ENCODE measurements at places on chromosomes 1 and 21. TPM values are rescaled to one million over a fixed set of nuclear protein-coding genes. Genes with fewer than 3 reads are reported as not detected.
A peak's percentile ranks its signal among the peaks of the same experiment; 100 is the strongest.

Gene TTC3
- total RNA-seq, result 36.2 TPM

Gene LRRN2
- 2.5 TPM for total RNA-seq

Gene CDC42BPA
- total RNA-seq, result 28.5 TPM

Gene GIPC2
- 1.9 TPM for total RNA-seq

Gene REN
- total RNA-seq, result not detected

Gene TRAPPC3
- total RNA-seq, result 42.0 TPM

Gene CYP4A22
- total RNA-seq, result not detected

Gene CFHR3
- 0.52 TPM for total RNA-seq

Gene ESPN
- 16.3 TPM for total RNA-seq

Gene DDAH1
- 52.1 TPM for total RNA-seq

Gene NKAIN1
- 59.1 TPM for total RNA-seq

Gene PLA2G4A
- total RNA-seq, result 1.8 TPM

Gene SEC16B
- total RNA-seq, result 0.56 TPM

Gene PROX1
- 1.5 TPM for total RNA-seq

GRCh38 chr1:67493148-67493547 lies 62.9 kb upstream of the SERBP1 start:
- H3K4me1 ChIP-seq, result no peaks in the 10 kb centered on the region
- DNase-seq, result no peak
- no peaks in the 10 kb centered on the region for H3K27me3 ChIP-seq
- H3K36me3 ChIP-seq, result no peaks in the 10 kb centered on the region
- H3K4me3 ChIP-seq, result no peak overlapping the region

GRCh38 chr21:16534408-16535101 lies 804.8 kb downstream of the USP25 start:
- no peaks in the 10 kb centered on the region for H3K36me3 ChIP-seq
- no peak overlapping the region for H3K4me3 ChIP-seq
- no peak overlapping the region for H3K27ac ChIP-seq
- no peak for DNase-seq

GRCh38 chr21:45719177-45719802 lies 75.8 kb downstream of the PCBP3 start:
- H3K27me3 ChIP-seq, result no peaks in the 10 kb centered on the region
- H3K4me1 ChIP-seq, result no peaks in the 10 kb centered on the region
- no peak for DNase-seq

DNA sequence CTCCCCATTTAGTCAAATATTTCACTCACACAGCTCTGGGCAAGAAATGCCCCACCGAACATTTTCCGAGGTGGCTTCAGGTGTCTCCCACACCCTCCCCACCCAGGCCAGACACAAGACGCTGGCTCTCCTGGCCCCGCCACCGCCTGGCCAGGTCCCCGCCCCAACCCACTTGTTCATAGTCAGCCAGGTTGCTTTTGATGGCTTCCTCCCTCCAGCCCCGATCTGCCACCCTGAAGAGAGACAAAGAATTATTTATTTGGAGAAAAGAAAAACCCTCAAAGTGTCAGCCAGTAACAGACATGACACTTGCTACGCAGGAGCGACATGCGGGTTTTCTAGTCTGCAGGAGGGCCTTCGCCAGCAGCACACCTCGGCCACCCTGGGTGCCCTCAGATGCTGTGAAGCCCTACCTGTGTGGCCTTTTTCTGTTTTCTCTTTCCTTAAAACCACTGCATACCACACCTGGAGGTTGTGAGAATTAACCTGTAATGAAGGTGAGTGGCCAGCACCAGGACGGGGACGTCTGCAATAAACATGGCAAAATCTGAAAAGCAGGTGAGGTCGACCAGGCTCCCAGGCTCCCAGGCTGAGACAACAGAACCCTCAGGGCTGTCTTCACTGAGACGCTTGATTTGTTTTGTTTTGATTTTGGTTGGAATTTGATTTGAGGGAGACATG lies 27.2 kb downstream of the SSBP3 start:
- peak overlapping the region; percentile 73 for H3K27ac ChIP-seq
- H3K4me3 ChIP-seq, result peak overlapping the region; percentile 28
- H3K27me3 ChIP-seq, result no peaks in the 10 kb centered on the region
- H3K4me1 ChIP-seq, result peaks cover 36% of the 10 kb centered on the region
- H3K36me3 ChIP-seq, result no peaks in the 10 kb centered on the region
- DNase-seq, result no peak

GRCh38 chr1:162142968-162143367 lies 73.5 kb downstream of the NOS1AP start:
- peaks cover 21% of the 10 kb centered on the region for H3K4me1 ChIP-seq
- no peak overlapping the region for H3K27ac ChIP-seq
- no peaks in the 10 kb centered on the region for H3K27me3 ChIP-seq
- no peak for DNase-seq
- no peak overlapping the region for H3K4me3 ChIP-seq
- H3K36me3 ChIP-seq, result no peaks in the 10 kb centered on the region

DNA sequence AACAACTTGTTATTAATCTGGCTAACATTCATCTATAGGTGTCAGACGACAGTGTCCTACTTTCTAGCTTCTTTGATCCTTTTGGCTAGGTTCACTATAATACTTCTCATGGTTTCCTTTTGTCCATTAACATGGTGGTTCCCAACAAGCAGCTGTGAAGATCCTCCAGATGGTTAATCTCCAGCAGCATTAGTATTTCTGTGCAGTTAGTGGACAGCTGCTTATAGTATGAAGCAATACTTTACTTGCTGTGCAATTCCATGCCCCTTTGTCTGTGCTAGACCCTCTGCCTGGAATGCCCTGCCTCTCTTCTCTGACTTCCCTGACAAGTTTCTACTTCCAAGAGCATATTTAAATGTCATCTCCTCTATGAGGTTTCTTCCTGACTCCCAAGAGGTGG lies 41.7 kb upstream of the ARHGAP29 start:
- no peak overlapping the region for H3K4me3 ChIP-seq
- no peaks in the 10 kb centered on the region for H3K4me1 ChIP-seq
- no peaks in the 10 kb centered on the region for H3K36me3 ChIP-seq
- H3K27ac ChIP-seq, result no peak overlapping the region
- no peak for DNase-seq
- H3K27me3 ChIP-seq, result no peaks in the 10 kb centered on the region

- H3K36me3 ChIP-seq, result peaks cover 4% of the 10 kb centered on the region
- no peaks in the 10 kb centered on the region for H3K4me1 ChIP-seq
- DNase-seq, result peak; percentile 19
- no peak overlapping the region for H3K4me3 ChIP-seq
Observed at GRCh38 chr1:155729031-155729898, 40.4 kb downstream of the DAP3 start.

DNA sequence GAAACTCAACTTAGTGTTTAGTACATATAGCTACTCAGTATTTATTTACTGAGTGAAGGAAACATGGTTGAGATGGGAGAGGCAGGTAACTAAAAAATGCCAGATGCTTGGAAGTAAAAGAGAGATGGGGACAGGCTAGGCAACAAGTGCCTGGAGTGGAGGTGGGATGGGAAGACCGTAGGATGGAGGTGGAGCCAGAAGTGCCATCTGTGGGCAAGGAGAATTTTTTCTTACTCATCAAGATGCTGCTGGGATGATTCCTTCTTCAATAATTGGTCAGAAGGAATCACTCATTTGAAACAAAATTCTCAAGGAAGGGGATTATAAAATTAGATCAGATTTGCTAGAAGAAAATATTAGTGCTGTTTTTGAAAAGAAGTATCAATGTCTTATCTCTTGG lies 72.9 kb downstream of the IFI44 start:
- no peaks in the 10 kb centered on the region for H3K4me1 ChIP-seq
- no peak for DNase-seq
- no peaks in the 10 kb centered on the region for H3K27me3 ChIP-seq
- H3K4me3 ChIP-seq, result no peak overlapping the region
- no peaks in the 10 kb centered on the region for H3K36me3 ChIP-seq
- H3K27ac ChIP-seq, result no peak overlapping the region

GRCh38 chr1:166307261-166308188 lies 140.7 kb upstream of the FAM78B start:
- no peak for DNase-seq
- H3K27ac ChIP-seq, result no peak overlapping the region
- H3K4me1 ChIP-seq, result no peaks in the 10 kb centered on the region
- no peaks in the 10 kb centered on the region for H3K36me3 ChIP-seq

DNA sequence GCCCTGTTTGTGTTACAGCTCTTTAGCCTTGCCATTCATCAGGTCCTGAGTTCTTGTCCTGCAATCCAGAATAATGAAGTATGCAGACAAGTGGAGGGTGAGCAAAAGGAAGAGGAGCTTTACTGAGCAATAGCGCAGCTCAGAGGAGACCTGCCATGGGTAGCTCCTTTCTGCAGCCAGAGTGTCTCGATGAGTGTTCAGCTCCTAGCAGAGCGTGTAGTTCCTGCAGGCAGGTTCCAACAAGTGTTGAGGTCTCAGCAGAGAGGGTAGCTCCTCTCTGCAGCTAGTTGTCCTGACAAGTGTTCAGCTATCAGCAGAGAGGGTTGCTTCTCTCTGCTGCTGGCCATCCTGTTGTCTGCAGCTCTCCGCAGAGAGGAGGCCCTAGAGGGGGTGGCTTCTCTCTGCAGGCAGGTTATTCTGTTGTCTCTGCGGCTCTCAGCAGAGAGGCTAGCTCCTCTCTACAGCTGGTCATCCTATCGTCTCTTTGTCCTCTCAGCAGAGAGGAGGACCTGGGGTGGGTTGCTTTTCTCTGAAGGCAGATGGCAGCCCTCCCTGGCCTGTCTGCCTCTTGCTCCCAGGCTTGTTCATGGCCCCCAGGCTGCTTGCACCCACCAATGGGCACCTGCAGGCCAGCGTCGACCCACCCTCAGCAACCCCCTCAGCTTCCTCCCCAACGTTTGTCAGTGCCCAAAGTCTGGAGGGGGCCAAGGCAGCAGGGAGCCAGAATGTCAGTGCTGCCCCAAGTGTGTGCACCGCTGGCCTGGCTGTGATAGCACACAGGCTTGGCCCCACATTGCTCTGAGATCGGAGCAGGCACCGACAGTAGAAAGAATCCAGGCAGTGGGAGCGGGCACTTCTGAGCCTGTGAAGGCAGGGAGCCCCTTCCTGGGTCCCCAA lies 112.5 kb upstream of the RUNX3 start:
- no peak for DNase-seq
- H3K27ac ChIP-seq, result no peak overlapping the region

GRCh38 chr21:28615276-28615675 lies 377.4 kb downstream of the LTN1 start:
- H3K36me3 ChIP-seq, result no peaks in the 10 kb centered on the region
- no peak overlapping the region for H3K4me3 ChIP-seq
- no peak for DNase-seq
- H3K27ac ChIP-seq, result no peak overlapping the region

DNA sequence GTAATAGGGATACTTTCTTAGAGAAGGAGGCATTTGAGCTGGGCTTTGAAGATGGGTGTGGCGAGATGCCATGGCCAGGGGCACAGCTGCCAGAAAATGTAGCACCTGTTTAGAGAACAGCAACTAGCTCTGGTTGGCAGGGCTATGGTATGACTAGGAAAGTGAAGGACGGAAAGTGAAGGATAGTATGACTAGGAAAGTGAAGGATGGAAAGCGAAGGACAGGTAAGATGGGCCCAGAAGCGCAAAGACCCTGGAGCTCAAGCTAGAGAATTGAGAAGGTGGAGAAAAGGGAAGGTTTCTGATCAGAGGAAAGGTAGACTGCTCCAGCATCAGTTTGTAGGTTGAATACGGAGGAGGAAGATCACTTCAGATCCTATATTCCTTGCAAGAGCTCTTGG lies 205.4 kb downstream of the SLC35F3 start:
- no peak overlapping the region for H3K27ac ChIP-seq
- DNase-seq, result no peak
- H3K4me1 ChIP-seq, result no peaks in the 10 kb centered on the region
- H3K4me3 ChIP-seq, result no peak overlapping the region
- H3K36me3 ChIP-seq, result no peaks in the 10 kb centered on the region
- H3K27me3 ChIP-seq, result no peaks in the 10 kb centered on the region

DNA sequence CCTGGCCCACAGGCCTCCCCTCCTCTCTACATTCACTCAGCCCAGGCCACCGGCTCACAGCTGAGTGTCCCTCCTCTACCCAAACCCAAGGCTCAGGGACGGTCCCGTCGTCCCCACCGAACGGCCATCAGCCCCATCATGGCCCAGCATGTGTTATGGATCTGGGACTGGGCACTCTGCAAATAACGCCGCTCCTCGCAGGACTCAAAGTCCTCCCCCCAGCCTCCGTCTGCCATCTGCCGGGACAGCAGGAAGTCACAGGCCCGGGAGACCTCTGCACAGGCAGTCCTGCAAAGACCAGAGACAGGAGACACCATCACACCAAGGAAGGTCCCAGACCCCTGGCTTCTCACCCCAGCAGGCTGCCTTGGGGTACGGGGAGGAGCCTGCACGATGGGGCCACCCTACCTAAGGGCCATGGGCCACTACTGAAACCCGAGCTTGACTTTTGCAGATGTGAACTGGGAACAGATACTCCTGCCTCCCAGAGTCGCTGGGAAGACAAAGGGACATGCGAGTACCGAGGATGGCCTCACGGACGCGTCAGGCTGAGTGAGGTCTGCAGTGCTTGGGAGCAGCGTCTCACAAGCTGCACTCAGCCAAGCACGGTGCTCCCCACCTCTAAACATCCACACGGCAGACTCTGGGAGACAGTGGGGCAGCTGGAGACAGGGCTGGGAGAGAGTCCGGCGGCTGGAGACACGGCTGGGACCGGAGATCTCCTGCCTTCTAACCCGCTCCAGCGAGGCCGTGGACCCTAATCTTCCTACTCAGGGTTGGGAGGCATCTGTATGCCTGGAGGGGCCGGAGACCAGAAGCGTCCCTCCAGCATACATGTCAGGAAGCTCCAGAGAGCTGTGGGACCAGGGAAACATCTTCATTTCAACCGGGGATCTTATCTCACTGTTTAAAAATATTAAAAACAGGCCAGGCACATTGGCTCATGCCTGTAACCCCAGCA lies 10.4 kb upstream of the SPATC1L start:
- no peaks in the 10 kb centered on the region for H3K4me1 ChIP-seq
- no peaks in the 10 kb centered on the region for H3K27me3 ChIP-seq
- peaks cover 41% of the 10 kb centered on the region for H3K36me3 ChIP-seq
- no peak for DNase-seq

GRCh38 chr1:29648026-29648425 lies 411.7 kb downstream of the PTPRU start:
- no peaks in the 10 kb centered on the region for H3K27me3 ChIP-seq
- no peak overlapping the region for H3K4me3 ChIP-seq
- H3K4me1 ChIP-seq, result no peaks in the 10 kb centered on the region

DNA sequence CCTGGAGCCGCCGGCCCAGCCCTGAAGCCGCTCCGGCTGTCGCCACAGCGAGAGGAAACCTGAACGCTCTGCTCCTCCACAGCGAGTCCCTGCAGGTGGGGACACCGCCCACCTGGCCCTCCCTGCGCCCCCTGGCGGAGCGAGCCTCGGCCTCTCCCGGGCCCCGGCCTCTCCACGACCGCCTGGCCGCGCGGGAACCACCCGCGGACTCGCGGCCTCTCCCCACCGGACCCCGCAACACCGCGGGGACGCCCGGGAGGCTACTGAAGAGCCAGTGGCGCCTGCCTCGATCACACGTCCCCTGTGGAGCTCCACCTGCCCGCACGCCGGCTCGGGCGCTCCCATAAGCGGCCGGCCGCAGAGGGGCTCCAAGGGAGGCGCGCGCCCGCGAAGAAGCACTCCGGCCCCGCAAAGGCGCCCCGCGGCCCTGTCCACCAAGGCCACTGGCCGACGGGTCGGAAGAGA lies 109.6 kb downstream of the KCNN3 start:
- no peak overlapping the region for H3K27ac ChIP-seq
- H3K4me1 ChIP-seq, result 0 out of 2 replicates have a peak, but pooled peaks cover 2% of the 10 kb centered on the region
- no peaks in the 10 kb centered on the region for H3K36me3 ChIP-seq
- H3K4me3 ChIP-seq, result peak overlapping the region; percentile 72

- no peaks in the 10 kb centered on the region for H3K36me3 ChIP-seq
- peaks cover 4% of the 10 kb centered on the region for H3K4me1 ChIP-seq
- no peak overlapping the region for H3K27ac ChIP-seq
- H3K4me3 ChIP-seq, result no peak overlapping the region
- no peak for DNase-seq
- no peaks in the 10 kb centered on the region for H3K27me3 ChIP-seq
Observed at GRCh38 chr21:34548781-34549376, 36.9 kb upstream of the KCNE1 start.

- no peak overlapping the region for H3K27ac ChIP-seq
- H3K36me3 ChIP-seq, result no peaks in the 10 kb centered on the region
- no peak for DNase-seq
- peaks cover 8% of the 10 kb centered on the region for H3K4me1 ChIP-seq
Observed at GRCh38 chr1:38179483-38179882, 132.9 kb upstream of the POU3F1 start.
